ENCODE measurements at places on chromosomes 3 and 15.

- DNase-seq = no peak
Observed at GRCh38 chr3:183217548-183218332, 35.3 kb upstream of the B3GNT5 start.

DNA sequence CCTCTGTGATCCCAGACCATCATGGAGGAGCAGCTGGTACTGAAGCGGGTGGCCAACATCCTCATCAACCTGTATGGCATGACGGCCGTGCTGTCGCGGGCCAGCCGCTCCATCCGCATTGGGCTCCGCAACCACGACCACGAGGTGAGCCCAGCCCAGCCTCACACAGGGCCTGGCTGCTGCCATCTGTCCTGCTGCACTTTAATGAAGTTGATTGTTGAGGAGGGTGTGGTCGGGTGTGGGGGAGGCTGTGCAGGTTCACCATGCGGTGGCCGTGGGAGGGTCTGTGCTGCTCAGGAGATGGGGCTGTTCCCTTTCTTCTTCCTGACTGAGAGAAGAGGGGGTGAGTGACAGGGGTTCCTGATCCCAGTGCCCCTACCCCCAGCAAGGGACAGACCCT, 30.6 kb downstream of the ACAD9 start:
- no peak for DNase-seq

DNA sequence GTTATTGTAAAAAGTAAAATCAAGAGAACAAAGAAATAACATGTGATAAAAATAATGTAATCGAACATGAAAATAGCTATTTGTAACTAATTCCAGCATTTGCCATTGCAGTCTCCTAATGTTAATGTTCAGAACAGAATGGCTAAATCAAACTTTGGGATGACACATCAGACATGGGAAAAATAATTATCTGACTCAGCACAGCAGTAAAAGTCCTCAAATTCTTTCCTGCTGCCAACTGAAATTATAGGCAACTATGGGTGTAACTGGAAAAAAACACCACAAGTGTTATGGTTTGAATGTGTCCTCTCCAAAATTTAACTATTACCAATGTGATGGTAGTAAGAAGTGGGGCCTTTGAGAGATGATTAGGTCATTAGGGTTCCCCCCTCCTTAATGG, 446.7 kb downstream of the C3orf38 start:
- no peak for DNase-seq

DNA sequence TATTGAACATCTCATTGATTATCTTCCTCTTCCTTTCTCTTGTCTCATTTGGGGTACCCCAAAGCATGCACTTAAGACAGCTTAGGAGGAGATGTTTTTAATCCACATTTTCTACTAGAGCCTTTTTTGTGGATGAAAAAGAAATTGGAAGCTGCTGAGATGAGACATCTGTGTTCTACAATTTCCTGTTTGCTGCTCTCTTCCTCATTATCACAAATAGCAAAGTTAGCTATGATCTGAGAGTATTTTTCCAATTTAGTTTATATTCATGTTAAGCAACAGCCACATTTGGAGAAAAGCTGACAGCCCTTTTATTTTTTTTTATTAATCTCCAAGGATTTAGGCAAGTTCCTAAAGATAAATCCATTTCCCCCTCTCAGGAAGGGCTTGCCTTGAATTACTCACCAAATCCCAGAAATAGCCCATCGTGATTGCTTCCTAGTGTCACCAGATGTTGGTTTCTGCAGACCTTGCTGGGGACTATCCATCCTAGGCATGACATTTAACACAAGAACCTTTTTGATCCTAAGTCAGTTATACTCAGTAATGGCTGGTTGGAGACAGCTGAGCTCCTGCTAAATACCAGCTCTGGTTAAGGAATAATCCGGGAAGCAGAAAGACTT, 70.8 kb upstream of the FILIP1L start:
- DNase-seq = peak; percentile 37

DNA sequence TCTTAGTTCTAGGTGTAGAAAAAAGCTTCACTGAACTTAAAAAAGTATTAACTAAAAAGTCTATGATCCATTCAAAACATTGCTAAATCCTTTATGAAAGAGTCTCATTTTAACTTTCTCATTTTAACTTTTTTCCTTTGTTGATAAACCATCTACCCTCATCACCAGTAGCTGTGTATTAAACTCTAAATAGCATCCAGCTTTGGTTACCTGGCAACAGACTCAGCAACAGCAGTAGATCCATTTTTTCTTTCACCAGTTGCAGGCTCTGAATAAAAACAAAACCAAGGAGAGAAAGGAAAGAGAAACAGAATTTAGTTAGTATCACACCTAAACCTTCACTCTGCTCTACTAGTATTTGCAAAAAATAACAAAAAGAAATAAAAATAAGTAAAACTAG, 51.6 kb downstream of the TP53BP1 start:
- peak; percentile 55 for DNase-seq

DNA sequence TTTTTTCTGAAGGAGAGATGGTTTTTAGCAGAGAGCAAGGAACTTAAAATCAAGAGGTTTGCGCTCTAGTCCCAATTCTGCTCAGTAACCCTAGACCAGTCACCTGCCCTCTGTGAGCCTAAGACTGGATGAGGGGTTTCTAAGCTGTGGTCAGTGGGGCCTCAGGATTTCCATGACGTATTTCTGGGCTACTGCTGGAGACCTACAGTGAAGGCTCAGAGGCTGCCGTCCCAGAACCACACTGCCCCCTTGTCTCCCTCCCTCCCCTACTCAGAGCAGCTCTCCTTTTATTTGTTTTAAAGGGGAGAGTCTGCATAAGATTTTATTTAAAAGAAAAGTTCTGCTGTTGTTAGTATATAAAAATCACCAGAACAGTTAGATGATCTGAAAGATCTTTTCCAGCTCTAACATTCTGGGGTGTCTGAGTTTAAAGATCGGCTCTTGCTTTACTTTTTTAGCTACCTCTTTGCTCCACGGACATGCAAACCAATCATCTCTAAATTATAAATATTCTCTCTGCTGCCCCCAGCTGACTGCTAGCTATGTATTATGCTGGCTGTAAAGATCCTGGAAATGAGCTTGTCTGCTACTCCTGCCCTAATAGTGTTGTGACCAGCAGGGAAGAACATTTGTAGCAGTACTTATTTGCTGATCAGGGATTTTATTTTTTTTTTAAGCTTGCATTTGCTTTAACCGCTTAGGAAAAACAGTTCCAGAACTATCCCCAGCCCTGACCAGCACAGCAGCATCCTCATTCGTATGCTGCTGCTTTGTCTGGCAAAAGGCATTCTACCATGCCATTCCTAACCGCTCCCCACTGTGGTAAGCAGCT, 28.6 kb upstream of the NDUFB4 start:
- peak; percentile 49 for DNase-seq

GRCh38 chr3:155639462-155640055, 105.3 kb downstream of the PLCH1 start:
- no peak for DNase-seq

GRCh38 chr3:20052851-20053250, 12.6 kb downstream of the KAT2B start:
- no peak for DNase-seq

DNA sequence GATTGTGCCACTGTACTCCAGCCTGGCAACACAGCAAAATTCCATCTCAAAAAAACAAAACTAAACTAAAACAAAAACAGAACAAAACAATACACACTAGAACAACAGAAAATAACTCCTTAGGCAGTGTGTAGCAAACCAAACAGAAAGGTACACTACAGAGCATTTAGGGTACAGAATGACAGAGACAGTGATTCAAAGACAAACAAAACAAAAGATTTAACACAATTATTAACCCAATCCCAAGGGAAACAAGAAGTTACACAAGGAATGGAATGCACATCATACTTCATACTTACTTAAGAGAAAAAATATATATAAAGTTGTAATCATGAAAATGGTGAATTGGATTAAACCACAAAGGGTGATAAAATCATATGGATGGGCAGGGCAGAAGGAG, 12.9 kb downstream of the SLC25A20 start:
- no peak for DNase-seq

- DNase-seq = no peak
Observed at GRCh38 chr3:94179059-94179458, 116.2 kb downstream of the NSUN3 start.

- DNase-seq = peak; percentile 33
Observed at GRCh38 chr3:171347301-171348039, 112.7 kb downstream of the TNIK start.

- no peak for DNase-seq
Observed at GRCh38 chr3:145865399-145866018, 295.5 kb downstream of the PLOD2 start.

DNA sequence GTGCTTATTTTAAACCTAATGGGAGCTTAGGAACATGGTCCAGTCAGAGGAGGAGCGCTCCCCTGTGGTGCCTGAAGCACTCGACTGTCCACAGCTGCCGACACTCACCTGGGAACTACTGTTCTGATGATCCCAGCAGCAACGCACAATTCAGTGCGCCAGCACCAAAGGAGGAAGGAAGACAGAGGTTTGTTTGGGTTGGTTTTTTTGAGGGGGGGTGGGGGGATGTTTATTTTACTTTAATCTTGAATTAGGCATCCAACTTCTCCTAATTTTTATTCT, 48.8 kb upstream of the VGLL4 start:
- no peak for DNase-seq

- DNase-seq = no peak
Observed at GRCh38 chr3:98326105-98326893, 27.4 kb upstream of the OR5K4 start.

GRCh38 chr3:11600501-11601282, 43.0 kb downstream of the VGLL4 start:
- peak; percentile 100 for DNase-seq

- peak; percentile 45 for DNase-seq
Observed at GRCh38 chr15:101242999-101243336, 8.9 kb downstream of the CHSY1 start.

DNA sequence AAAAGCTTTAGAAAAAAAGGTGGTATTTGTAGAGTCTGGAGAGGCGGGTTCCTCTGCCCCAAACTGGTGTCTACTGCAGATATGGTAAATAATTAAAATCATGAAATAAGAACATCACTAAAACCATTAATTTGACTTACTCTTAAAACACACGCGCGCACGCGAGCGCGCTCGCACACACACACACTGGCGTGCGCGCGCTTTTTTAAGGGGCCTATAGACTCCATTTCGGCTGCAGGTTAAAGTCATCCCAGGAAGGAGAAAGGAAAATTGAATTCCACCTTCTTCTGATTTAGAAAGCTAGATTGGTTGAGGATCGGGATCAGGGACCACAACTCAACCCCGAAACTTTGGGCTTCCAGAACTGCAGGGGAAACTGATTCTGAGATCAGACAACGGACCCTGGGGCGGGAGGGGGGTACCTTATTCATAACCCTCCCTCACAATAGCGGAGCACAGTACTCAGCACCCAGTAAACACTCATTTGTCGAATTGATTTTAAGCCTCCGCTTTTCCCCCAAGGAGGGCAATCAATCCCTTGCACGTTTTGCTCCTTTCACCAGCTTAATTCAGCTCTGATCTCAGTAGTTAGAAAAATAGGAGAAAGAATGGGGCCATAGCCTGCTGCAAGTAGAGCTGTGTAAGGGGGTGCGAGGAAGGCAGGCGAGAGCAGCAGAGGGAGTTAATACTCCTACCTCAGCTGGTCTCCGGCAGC, 509 bp upstream of the LRRC3B start:
- DNase-seq = no peak

- no peak for DNase-seq
Observed at GRCh38 chr15:65423150-65423975, 616 bp upstream of the IGDCC4 start.

- DNase-seq = no peak
Observed at GRCh38 chr3:94525043-94525442, 462.2 kb downstream of the NSUN3 start.

DNA sequence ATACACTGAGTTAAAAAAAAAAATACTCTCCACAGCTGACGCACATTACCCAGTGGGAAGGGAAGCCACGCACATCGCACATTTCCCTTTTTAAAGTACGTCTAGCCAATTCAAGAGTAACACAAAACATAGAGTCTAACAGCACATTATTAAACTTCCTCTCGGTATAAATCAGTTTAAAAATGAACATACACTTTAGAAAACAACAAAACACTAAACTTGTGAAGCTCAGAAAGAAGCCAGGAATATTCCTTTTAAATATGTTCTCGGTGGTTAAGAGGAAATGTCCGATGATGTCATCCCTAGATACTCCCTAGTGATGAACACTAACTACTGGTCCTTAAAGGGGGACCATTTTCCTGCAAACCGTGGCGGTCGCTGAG, 721 bp downstream of the MYEF2 start:
- DNase-seq = peak; percentile 58

DNA sequence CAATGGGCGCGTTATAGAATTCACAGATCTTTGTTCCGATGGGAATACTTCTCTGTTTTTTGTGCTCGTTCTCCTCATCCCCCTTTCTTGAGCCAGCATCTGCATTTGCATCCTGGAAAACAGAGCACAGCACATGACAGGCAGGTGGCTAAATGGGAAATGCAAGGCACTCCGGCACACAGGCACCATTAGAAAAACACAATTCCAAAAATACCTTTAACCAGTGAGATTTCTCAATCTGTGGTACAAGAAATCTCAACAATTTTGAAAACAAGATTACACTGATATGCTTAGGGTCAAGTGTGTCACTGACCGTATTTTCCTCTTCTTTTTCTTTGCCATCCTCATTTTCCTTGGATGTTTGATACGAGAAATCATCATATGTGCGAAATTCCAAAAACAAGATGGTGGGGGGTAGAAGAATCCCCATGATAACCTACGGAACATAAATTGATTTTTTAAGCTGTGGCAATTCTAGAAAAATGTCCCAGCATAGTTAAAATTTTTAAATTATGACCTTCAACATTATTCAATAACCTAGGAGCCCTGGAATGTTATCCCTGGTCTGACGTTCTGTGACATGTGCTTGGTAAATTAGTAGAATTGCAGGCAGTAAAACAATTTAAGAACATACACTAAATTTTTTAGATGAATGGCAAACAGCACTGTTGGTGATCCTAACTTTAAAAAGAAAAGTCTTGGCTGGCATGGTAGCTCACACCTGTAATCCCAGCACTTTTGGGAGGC, 46.5 kb upstream of the MTMR10 start:
- DNase-seq = peak; percentile 20

- peak; percentile 48 for DNase-seq
Observed at GRCh38 chr15:41180206-41180789, 50.3 kb downstream of the EXD1 start.

DNA sequence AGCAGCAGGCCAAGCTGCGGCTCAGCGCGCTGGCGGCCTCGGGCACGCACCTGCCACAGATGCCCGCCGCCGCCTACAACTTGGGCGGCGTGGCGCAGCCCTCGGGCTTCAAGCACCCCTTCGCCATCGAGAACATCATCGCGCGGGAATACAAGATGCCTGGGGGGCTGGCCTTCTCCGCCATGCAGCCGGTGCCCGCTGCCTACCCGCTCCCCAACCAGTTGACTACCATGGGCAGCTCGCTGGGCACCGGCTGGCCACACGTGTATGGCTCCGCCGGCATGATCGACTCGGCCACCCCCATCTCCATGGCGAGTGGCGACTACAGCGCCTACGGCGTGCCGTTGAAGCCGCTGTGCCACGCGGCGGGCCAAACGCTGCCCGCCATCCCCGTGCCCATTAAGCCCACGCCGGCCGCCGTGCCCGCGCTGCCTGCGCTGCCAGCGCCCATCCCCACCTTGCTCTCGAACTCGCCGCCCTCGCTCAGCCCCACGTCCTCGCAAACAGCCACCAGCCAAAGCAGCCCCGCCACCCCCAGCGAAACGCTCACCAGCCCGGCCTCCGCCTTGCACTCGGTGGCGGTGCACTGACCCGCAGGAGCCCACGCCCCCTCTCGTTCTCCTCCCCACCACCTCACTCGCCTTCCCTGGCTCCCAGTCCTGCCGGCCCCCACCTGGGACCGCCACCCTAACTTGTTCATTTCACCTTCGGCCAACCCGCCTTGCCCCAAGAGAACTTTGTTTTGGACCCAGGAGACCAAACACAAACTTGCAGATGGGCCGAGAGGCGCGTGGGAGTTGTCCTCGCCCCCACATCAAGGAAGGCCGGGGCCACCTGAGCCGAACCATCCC, 1.5 kb downstream of the FOXB1 start:
- no peak for DNase-seq
